ENCODE measurements at places on chromosomes 13 and 19.

GRCh38 chr13:30607908-30608307 is 9.8 kb upstream of the USPL1 start:
- DNase-seq = no peak

DNA sequence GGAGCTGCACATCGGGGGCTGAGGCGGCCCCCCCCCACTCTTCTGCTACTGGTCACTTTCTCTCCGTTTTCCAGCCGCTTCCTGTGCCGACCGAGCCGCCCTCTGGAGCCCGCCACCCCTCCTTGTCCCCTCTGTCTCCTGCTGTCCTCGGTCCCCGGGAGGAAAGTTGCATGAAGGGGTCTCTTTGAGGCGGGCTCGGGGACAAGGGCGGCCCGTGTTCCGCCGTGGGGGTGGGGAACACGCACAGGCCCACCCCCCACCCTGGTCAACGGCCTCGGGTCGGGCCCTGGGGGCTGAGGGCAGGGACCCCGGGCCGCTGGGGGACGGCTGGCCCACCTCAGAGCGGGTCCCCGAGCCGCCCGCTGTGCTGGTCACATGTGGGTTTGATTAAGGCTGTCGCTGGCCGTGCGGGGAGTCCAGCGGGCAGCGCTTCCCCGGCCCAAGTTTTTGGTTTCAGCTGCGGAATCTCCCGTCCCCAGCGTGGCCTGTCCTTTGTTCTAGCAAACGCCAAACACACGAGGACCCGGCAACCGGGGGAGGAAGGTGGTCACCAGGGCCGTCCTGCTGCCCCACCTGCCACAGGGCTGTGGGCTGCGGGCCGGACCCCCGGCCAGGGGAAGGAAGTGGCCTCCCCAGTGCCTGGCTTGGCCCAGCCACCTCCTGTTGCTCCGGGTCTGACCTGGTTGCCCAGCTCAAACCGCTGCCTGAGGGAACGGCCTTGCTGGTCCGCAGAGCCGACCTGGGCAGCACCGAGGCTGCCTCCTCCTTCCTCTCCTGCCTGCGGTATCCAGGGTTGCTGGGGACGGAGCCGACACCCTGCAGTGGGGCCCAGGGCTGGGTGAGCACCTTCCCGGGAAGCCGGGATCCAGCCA is 1.9 kb downstream of the EFNA2 start:
- no peak for DNase-seq

GRCh38 chr13:114309806-114310410 is 4.4 kb upstream of the CHAMP1 start:
- no peak for DNase-seq

- DNase-seq = no peak
Measured at GRCh38 chr13:106299621-106300020, 235.8 kb downstream of the EFNB2 start.

DNA sequence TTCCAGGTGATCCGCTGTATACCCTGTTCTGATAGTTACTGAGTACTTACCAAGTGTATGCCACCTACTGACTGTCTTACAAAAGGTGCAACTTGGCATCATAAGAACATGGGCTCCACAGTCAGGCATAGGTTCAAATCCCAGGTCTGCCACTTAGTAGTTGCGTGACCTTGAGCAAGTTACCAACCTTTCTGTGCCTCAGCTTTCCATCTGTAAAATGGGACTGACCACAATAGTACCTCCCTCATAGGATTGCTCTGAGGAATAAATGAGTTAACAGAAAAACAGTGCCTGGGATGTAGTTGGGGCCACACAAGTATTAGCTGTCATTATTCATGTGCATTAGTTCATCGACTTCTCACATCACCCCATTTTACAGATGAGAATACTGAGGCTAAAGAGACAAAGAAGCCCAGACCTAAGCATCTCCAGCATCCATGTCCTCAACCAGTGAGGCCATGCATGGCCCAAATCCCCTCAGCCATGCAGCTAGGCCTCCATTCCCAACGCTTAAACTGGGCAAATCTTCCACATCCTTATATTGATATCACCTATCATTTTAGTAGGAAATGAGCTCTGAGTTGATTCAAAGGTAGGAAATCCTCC is 51.3 kb upstream of the UBE2L5 start:
- no peak for DNase-seq

GRCh38 chr13:56510836-56511235 is 629.9 kb upstream of the PRR20A start:
- DNase-seq = no peak

DNA sequence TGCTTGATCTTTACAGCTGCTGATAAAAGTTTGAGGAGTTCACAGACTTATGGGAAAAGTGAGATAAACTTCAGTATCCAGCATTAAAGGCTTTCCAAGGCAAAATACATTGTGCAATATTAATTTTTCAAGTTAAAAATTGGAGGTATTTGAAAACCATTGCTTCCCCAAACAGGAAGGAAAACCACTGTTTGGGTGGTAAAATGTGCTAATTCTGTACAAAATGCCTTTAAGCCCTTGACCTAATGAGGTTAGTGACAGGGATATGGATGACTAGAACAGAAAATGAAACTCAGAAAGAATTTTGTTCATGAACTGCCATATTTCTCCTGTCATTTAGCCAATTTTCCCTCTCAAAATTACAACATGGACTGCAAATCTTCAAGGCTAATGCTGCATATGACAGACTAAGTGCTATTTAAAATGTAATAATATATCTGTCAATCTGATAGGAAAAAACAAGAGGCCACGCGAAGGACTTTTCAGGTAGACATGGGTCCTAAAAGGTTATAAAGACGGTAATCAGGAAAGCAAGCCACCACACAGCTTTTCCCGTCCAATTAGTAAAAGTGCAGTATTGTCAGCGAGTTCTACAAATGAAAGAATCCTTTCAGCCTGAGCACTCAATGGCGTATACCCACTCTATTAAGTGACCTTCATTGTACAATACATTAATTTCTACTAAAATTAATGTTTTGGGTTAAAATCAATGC is 212.8 kb downstream of the ENOX1 start:
- DNase-seq = no peak

DNA sequence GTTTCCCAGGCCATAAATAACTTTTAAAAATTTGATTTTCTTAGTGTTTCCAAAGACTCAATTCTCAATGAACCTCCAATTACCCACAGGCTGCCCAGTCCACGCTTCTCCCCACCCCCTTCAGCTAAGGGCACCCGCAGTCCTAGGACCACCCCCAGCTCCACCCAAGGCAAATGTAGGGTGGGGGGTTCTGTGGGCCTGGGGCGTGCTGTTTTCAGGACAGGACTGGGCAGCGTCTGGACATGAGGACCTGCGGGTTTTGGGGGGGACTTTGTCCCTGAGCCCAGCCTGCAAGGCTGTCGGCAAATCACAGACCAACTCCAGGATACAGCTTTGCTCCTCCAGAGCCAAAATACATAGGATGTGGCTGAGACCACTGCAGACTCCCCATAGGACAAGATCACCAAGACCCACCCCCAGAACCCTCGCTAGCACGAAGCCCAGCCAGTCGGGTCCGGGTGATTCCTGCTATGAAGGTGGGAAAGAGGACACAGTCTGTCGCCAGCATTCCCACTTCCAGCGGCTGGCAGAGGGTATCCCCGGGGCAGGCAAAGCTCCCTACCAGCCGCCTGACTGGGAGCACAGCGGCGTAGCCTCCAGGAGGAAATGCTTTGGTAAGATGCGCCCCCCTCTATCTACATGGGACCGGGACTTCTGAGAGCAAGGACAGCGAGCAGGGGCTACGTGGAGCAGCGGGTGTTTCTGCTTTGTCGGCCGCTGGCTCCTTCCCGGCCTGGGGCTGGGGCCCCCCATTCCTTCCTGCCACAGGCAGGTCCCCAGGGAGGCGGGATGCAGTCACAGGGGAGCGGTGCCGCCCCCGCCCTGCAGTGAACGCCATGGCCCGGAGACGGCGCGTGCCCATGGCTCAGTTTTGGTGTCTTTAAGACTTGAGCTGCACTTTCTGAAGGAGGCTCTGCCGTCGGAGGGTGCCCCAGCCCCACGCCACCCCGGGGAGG is 1.6 kb upstream of the TIMM13 start:
- DNase-seq = peak; percentile 61

DNA sequence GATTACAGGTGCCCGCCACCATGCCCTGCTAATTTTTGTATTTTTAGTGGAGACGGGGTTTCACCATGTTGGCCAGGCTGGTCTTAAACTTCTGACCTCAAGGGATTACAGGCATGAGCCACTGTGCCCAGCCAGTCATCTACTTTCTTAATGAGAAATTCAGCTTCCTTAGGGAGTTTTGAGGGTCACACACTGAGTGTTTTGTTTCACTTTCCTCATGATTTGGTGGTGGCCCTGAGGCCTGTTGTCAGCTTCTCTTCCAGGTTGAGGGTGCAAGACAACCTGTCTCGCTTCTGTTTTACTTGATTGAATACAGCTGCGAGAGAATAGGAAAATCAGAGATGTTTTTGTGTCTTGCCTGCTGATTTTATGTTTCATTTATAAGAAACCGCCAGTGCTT is 9.9 kb downstream of the FRY start:
- no peak for DNase-seq

- no peak for DNase-seq
Measured at GRCh38 chr13:80547341-80547740, 206.4 kb upstream of the SPRY2 start.

GRCh38 chr19:55082020-55082851 is 6.6 kb downstream of the EPS8L1 start:
- DNase-seq = no peak

- DNase-seq = no peak
Measured at GRCh38 chr19:55493052-55493644, 4.9 kb downstream of the SSC5D start.

DNA sequence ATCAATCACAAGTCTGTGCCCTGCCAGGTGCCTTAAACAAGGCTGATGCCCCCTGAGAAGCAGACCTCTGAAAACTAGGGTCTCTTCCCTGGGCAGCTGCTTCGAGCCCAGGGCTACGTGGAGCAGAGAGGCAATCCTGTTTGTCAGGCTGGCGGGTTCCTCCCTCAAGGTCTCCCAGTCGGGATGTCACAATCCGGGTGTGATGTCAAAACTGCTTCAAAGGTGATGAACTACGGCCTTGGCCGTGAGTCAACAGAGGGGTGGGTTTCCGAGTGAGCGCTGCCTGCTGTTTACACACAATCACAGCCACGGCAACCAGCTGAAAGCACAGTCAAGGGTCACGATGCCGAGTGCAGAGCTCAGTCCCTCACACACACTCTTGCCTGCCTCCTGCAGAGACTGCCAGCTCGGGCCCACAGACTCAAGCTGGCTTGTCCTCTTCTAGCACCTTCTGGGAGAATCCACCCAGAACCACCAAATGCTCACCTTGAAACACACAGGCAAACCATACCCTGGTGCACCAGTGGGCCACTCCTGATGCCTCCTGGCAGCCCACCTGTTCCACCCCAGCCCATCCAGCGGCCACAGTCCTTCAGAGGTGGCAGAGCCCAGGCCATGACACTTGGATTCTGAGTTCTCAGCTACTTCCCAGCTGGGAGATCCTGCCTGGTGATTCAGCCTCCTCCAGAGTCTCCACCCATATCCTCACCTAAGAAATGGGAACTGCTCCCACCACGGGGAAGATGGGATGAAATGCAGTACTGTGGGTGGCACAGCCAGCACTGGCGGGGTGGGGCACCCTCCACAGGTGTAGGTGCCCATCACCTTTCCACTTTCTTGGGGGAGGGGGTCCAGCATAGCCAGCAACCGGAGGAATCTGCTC is 6.8 kb downstream of the ELL start:
- no peak for DNase-seq

DNA sequence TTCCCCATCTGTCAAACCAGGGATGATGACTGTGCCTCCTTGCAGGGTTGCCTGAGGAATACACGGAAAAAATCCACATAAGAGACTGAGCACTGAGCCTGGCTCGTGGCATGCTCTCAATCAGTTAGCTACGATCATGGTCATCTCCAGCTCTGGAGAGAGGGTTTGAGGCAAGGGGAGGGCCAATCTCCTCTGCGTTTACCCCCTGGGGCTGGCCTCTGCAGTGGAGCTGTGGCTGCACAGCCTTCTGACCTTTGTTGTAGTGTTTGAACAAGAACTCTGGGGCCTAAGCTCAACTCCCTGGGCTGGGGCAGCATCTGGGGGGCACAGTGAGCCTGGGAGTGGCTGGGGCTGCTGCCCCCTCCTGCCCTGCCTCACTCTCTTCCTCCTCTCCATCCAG is 5.9 kb downstream of the LRRC4B start:
- no peak for DNase-seq

- DNase-seq = no peak
Measured at GRCh38 chr13:104295537-104295936, 1229.3 kb upstream of the SLC10A2 start.

GRCh38 chr13:81230386-81230785 is 889.5 kb upstream of the SPRY2 start:
- DNase-seq = no peak

GRCh38 chr19:4376028-4376670 is 24.2 kb downstream of the SH3GL1 start:
- DNase-seq = no peak

- no peak for DNase-seq
Measured at GRCh38 chr13:109790086-109790485, 3.7 kb upstream of the IRS2 start.

- peak; percentile 83 for DNase-seq
Measured at GRCh38 chr19:2648528-2648937, 54.0 kb downstream of the GNG7 start.

GRCh38 chr13:38713046-38713445 is 26.2 kb downstream of the FREM2 start:
- no peak for DNase-seq

- no peak for DNase-seq
Measured at GRCh38 chr13:76944456-76944855, 3.9 kb upstream of the ACOD1 start.

GRCh38 chr13:80552851-80553440 is 212.0 kb upstream of the SPRY2 start:
- no peak for DNase-seq

- no peak for DNase-seq
Measured at GRCh38 chr13:24528816-24529398, 16.3 kb upstream of the PARP4 start.

DNA sequence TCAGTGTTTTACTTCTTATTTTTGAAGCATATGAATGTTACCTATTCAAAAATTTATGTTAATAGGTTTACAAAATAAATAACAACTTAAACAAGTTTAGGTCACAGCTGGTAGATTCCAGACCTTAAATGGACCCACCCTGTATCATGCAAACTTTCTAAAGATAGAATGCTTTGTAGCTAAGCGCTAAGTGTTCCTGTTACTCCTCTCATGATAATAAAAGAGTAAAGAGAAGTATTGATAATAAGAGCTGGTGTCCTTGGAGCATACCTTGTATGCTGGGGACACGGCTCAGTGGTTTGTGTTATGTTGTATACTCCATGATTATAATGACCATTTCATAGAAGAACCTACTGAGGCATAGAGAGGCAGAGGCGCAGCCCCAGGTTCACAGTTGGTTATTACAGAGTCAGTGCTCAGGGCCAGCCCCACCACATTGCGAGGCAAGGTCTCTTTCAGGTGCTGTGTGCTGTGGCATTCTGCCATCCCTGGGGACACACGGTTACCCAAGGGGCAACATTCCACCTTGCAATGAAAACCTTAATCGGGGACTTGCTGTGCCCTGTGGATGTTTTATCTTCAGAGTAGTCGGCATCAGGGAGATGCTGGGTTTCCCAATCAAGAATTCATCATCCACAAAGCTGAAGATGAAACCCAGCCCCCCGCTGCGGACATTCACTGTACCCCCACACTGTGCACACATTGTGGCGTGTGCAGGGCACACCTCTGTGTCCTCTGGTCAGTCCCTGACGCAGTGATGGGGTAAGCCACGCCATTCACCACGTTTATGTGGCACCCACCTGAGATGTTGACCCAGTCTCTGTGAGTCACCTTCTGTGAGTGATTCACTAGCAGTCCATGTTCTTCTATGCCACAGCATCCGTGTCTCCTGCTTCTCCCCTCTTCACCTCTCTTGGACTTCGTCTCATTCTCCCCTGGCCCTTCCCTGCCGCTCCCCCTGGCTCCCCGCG is 186.7 kb downstream of the COL4A1 start:
- DNase-seq = no peak

GRCh38 chr19:924553-925086 is 1.2 kb upstream of the ARID3A start:
- DNase-seq = no peak

Measured in sciatic nerve (tissue), 2 donors.